Caco-2 (cell line): ENCODE measurements at places on chromosomes 13 and 19. TPM values are rescaled to one million over a fixed set of nuclear protein-coding genes. Genes with fewer than 3 reads are reported as not detected.
A peak's percentile ranks its signal among the peaks of the same experiment; 100 is the strongest.

- no peak for DNase-seq
Observed at GRCh38 chr13:66273011-66273410, 957.1 kb downstream of the PCDH9 start.

GRCh38 chr19:29664753-29665214 is 477 bp upstream of the PLEKHF1 start:
- no peak for DNase-seq

GRCh38 chr19:11321191-11322126 is 18.0 kb downstream of the RAB3D start:
- no peak for DNase-seq

GRCh38 chr19:33393286-33394005 is 19.9 kb downstream of the CEBPG start:
- DNase-seq, result peak; percentile 36

Gene ZNF98
- not detected in 2 replicates for total RNA-seq

Gene ODAD3
- not detected in 2 replicates for total RNA-seq
